ENCODE measurements at places on chromosomes 11 and 22.

GRCh38 chr22:29335656-29336055 lies 20.2 kb upstream of the RASL10A start:
- no peak for DNase-seq

- no peak for DNase-seq
These were observed 191.9 kb downstream of the SWAP70 start for GRCh38 chr11:9855579-9856287.

DNA sequence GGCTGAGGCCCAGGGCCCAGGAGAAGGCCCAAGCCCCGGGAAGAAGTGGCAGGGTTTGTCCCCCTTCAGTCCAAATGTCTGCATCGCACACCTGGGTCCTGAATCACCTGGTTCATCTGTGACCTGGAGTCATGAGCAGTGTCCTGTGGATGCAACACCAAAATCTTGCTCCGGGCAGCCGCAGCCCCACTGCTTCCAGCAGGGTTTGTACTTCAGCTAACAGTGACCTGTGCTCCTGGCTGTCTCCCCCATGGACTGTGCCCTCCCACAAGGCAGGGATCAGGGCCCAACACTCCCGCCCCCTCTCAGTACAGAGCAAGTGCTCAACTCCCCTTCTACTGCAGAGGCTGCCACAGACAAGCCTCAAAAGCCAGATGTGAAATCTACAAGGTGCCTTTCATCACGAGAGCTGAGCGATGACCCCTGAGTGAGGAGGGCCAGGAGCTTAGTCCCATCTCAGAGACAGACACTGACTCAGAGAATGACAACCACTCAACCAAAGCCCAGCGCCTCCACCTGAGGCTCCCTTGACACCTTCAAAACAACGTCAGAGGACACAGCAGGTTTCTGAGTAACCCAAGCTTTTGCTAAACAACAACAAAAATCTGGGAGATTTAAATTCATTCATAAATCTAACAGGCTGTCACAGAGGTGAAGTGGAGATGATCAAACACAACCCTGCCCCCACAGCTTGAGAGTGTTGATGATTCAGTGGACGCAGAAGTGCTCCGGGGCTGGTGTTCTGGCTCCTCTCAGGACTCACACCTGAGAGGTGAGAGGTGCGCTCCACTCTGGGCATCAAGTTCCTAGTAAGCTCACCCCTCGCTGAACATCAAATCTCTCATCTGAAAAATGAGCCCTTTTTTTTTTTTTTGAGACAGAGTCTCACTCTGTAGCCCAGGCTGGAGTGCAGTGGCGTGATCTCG lies 3.4 kb downstream of the KIAA0930 start:
- no peak for DNase-seq

DNA sequence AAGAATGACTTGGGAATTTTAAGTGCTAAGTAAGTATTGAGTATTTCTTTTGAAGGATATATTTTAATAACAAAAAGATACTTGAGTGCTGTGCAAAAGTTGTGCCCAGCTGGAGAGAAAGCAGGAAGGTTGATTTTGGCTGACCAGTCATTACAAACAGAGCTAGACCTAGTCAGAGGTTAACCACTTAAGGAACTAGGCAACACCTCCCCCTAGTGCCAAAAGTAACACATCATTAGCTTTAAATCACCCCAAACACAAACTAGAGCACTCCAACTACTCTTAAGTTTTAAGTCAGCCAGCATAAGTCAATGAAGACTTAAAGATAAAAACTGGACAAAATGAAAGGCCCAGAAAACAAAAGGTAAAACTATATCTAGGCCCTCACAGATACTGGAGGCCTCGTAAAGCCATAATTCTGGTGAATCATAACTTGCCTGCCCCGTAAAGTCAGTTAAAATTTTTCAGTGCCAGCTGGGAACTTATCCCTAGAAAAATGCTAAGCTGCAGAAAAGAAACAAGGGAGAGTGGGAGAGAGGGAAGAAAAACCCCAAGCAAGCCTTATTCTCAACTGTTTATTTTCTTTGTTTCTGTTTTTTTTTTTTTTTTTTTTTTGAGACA lies 4.6 kb downstream of the TMEM9B start:
- no peak for DNase-seq

GRCh38 chr22:25403284-25403810 lies 161.1 kb upstream of the GRK3 start:
- DNase-seq: no peak

DNA sequence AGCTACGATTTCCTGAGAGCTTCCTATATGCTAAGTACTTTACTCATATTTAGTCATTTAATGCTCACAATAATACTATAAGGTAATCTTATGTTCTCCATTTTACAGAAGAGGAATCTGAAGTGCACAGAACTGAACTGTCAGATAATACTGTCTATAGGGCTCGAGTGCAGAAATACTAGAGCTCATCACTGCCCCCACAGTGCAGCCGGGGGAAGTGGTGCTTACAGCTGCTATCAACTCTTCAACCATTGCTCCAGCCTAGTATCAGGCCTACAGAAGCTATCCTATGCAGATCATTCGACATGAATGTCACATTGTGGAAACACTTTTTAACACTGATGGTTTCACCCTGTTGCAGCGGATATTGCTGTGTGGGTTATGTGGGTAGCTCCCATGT lies 929.9 kb downstream of the NTM start:
- no peak for DNase-seq

- no peak for DNase-seq
These were observed 697.6 kb downstream of the JRKL start for GRCh38 chr11:97087419-97087818.

- no peak for DNase-seq
These were observed 15.8 kb downstream of the BLID start for GRCh38 chr11:122100037-122100755.

GRCh38 chr22:36977401-36977861 lies 41.8 kb downstream of the TST start:
- DNase-seq: no peak

DNA sequence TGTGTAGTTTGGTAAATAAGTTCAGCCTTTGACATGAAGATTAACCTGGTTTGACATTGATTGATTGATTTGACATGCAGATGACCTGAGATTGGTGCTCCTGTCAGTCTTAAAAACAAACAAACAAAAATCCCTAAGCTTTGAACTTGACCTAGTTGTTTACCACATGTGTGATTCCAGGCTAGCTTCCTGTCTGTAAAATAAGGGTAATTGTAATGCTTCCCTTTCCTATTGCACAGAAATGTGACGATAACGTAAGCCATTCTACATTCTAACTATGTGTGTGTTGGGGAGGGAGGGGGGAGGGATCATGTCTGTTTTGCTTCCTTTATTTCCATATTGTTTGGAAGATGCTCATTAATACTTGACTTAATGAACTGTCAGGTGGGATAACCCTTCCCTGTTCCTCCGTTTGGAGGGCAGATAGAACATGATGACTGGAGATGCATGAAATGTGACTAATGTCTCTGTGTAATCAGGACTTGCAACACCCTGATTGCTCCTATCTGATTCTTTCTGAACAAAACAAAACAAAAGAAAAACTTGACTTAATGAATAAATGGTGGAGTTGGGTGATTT lies 106.1 kb upstream of the CLMP start:
- no peak for DNase-seq

GRCh38 chr11:62458212-62459002 lies 39.6 kb downstream of the SCGB1A1 start:
- no peak for DNase-seq

GRCh38 chr11:82404981-82405380 lies 328.7 kb downstream of the FAM181B start:
- DNase-seq: no peak

DNA sequence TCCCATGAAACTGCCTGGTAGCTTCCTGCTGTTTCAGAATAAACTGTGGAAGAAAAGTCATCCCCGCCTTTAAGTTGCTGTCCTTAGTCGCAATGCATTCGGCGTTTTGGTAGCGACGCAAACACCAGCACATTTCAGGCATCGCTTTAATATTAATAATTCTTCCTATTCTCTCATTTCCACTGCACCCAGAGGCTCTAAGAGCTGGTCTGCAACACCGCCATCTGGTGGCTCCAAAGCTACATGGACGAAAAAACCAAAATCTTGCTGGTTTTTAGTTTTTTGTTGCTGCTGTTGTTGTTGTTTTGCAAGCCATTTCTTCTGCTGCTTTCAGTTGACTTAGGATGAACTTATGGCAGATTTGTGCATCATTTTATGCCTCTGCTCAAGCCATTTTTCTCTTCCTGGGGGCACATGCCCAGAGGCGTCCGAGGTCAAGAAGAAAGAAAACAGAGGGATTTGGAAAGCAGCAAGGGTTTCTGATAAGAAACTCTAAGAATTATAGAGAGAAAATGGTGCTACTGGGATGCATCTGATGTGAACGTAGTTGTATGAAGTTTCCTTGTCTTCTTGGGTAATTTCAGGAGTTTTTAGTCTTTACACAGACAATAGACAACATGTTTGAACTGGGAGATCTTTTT lies 345.4 kb upstream of the KIRREL3 start:
- peak; percentile 12 for DNase-seq

DNA sequence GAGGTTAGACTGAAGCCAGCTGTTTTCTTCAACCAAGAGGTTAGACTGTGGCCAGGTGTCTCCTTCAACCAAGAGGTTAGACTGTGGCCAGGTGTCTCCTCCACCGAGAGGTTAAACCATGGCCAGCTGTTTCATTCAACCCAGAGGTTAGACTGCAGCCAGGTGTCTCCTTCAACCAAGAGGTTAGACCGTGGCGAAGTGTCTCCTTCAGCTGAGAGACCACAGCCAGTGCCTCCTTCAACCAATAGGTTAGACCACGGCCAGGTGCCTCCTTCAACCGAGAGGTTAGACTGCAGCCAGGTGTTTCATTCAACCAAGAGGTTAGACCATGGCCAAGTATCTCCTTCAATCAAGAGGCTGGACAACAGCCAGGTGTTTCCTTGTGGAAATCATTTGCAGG lies 498.1 kb downstream of the TBC1D22A start:
- DNase-seq: no peak

- no peak for DNase-seq
These were observed 453 bp downstream of the GAS2 start for GRCh38 chr11:22666688-22667439.

- DNase-seq: no peak
These were observed 241.4 kb downstream of the TTC28 start for GRCh38 chr22:28438183-28438768.

GRCh38 chr22:23070418-23071229 lies at the start of gene GNAZ:
Gene GNAZ, plus strand, starts transcription at chr22:23070519. Its CDS starts 25,177 bp downstream, at chr22:23095696.
- DNase-seq: no peak

DNA sequence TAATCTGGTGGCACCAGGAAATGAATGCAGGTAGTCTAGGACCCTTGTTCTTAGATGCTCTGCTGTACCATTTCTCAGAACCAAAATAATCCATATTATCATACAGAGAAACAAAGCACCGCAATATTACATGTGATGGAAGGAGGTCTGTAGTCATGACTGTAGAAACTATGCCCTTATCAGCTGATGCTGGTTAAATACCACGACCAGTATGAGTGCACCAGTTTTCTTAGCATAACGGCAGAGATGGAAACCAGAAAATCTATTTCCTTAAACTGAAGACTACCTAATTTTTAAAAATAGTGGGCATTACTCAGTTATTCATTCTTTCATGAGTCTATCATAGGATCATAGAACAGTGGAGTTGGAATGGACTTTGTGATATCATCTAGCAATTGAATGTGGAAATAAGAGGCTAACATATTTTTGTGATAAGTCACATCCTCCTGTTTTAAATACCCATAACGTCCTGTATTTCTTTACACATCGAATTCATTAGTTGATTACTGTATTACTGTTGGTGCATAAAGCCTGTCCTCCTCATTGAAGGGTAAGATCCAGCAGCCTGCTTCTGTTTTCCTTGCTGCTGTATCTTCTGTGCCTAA lies 15.1 kb downstream of the JHY start:
- no peak for DNase-seq

DNA sequence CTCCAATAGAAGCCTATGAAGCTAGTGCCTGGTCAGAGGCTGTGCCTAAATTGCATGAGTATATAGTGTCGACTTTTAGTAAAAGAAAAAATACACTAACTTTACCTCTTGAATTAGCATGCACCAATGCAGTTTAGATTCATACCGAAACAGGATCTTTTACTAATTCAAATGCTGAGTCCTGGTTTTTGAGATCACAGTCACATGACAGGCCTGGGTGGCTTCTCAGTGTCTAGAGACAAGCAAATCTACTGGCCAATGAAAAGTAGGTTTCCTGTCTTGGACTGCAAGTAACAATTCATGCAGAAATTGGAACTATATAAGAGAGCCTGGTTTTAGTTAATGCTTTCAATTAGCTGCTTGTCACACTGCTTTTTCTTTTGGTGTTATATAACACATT lies 7.2 kb downstream of the ARHGEF12 start:
- no peak for DNase-seq

DNA sequence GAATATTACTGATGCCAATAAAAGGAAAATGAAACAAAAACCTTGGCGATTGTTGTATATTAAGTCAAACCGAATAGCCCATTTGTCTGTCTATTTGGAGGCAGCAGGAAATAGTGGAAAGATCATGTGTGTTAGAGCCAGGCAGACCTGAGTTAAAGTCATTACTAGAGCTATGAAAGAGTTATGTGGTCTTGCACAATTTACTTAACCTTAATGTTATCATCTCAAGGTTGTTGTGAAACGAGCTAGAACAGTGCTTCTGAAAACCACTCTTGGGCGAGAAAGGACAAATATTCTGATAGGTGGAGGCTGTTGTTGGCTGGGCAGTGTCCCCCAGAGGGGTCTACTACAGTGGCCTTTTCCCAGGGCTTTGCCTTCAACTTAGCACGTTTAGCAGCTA lies 60.0 kb upstream of the NUP160 start:
- DNase-seq: no peak

GRCh38 chr22:48234011-48234410 lies 1471.6 kb downstream of the TBC1D22A start:
- no peak for DNase-seq

- no peak for DNase-seq
These were observed 1493.7 kb downstream of the TBC1D22A start for GRCh38 chr22:48256041-48256739.

GRCh38 chr22:46008291-46008690 lies 31.3 kb upstream of the WNT7B start:
- no peak for DNase-seq

GRCh38 chr11:111379602-111380136 lies 594 bp upstream of the POU2AF1 start:
- no peak for DNase-seq

- no peak for DNase-seq
These were observed 17.3 kb upstream of the SLC29A2 start for GRCh38 chr11:66388780-66389386.

GRCh38 chr11:2662430-2663299 lies 37.1 kb downstream of the KCNQ1OT1 start:
- DNase-seq: no peak

GRCh38 chr22:30104501-30105156 lies 24.4 kb downstream of the HORMAD2 start:
- DNase-seq: no peak

DNA sequence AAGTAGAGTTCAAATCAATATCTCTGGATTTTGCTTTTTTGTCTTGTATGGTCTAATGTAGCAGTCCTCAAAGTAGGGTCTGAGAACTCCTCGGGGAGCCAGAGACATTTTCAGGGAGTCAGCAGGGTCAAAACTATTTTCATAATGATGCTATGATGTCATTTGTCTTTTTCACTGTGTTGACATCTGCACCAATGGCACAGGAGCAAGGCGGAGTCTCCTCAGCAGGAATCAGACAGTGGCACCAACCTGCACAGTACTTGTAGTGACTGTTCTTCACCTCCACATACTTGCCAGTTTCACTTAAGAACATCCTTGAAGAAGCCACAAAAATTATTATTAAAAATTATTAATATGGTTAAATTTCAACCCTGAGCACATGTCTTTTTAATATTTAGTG lies 14.9 kb upstream of the FXYD6 start:
- DNase-seq: no peak

Data from SK-N-MC (cell line).